ENCODE measurements at places on chromosomes 6 and 20. TPM values are rescaled to one million over a fixed set of nuclear protein-coding genes. Genes with fewer than 3 reads are reported as not detected.

Gene OXT
- 0.66 TPM for total RNA-seq

Gene SASH1
- 42.2 TPM for total RNA-seq

Gene IL17A
- total RNA-seq: not detected

Gene WRNIP1
- 42.5 TPM for total RNA-seq

Gene RIMS4
- 5.7 TPM for total RNA-seq
